Urothelium cell line (cell line): ENCODE measurements at places on chromosomes 3 and 15.

DNA sequence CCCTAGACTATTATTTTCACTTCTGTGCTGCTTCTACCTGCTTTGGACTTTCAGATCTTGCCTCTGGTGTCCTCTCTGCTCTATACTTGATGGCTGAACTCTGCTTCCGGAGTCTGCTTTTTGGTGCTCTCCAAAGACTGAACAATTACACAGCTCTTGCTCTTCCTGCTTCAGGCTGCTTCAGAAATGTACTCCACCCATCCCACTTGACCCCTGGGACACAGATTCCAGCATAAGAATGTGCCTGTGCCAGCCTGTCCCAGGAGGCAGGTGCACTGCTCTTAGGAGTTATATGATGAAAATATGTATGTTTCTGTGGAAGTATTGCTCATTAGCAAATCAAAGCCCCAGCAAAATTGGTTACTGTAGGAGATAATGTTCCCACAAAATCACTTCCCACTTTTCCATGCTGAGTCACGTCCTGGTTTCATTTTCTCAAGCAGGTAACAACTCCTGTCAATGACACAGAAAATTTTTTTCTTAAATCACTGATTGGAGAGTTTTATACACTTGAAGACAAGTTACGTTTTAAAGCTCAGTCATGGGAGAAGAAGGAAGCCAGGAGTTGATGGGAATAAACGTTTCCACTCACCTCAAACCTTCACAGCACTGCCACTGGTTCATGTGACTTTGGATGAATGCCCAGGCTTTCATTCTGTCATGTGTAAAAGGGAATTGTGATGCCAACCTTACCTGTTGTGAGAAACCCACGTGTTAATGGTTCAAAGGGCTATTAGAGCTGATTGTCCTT lies 239.4 kb upstream of the ZPLD1 start:
- DNase-seq, result peak; percentile 27

GRCh38 chr3:72082776-72083462 lies 298.0 kb upstream of the PROK2 start:
- no peak for DNase-seq

DNA sequence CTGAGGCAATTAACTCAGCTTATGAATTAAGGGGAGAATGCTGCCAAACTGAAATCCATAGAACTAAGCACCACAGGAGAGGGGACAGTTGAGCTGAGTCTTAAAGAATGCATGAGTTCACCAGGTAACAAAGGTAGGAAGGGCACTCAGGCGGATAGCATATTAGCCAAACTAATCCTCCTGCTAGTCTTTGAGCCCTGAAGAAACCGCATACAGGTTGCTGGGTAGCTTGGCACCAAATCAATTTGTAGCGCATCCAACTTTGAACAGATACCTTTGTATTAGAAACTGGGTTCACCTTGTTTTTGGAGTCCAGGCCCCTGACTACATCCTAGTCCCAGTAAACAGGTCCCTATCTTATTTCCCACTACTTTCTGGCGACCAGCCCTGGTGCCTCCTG lies 93.7 kb downstream of the FRMD4B start:
- DNase-seq, result no peak

DNA sequence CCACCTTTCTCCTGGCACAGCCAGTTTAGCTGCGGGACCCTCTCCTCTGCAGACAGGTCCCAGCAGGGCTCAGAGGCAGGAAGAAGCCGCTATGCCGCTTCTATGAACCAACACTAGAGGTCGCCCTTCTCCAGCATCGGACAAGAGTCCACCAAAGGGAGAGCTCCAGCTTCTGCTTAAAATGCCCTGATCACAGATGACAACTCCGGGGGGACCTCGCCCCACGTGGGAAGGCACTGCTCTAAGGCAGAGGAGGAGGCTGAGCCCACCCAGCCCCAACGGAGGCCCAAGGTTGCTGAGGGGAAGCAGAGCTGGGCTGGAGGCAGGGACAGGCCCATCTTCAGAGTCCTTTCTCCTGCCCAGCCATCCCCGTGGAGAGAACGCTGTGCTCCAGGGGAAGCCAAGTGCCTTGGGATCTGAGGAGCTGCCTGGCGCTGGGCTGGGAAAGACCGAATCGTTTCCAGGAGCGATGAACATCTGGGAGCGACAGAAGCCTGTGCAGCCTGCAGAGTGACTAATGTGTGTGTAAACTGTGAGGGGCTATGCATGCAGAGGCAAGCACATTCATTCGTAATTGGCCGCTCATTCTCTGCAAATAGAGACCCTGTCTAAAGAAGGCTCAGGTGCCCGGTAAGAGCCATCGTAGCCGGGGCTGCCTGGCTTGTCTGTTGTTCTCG lies 43.5 kb upstream of the BDH1 start:
- peak; percentile 81 for DNase-seq

DNA sequence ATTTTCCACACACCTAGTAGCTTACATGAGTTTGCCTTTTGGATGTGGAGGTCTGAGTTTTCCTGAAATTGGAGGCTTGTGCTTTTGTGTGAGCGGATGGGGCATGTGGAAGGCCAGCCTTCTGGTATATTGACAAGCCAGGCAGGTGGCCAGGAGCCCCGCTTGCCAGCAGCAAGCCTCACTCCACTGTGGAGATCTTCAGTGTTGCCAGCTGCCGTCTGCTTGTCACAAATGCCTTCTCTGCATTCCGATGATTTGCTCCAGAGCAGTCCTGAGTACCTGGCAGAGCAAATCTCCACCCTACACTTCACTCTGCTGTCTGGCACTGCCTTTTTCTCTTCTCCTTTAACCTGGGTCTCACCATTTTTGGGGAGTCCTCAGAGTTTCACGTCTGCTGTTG lies 29.1 kb upstream of the CHST2 start:
- DNase-seq, result no peak

GRCh38 chr3:18556503-18557135 lies 131.5 kb upstream of the SATB1 start:
- no peak for DNase-seq

DNA sequence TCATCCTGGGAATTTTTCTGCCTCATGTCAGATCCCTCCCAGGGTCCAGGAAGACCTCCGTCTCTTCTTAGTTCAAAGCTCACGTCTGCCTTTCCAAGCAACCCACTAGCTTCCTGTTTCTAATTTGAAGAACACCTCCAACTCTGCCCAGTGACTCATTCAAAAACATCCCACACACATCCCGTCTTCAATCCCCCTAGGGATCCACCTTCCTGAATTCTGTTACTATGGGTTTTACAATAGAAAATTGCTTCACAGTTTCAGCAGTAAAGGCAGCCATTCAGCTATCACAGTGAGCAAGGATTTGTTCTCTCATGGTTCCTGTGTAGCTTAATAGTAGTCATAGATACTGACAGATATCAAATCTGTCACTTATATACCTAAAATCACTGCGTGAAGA lies 308.3 kb upstream of the CCDC54 start:
- peak; percentile 68 for DNase-seq

GRCh38 chr15:42729409-42729808 lies 7.5 kb downstream of the CDAN1 start:
- no peak for DNase-seq

GRCh38 chr15:75407083-75407482 lies 38.7 kb upstream of the MAN2C1 start:
- no peak for DNase-seq

DNA sequence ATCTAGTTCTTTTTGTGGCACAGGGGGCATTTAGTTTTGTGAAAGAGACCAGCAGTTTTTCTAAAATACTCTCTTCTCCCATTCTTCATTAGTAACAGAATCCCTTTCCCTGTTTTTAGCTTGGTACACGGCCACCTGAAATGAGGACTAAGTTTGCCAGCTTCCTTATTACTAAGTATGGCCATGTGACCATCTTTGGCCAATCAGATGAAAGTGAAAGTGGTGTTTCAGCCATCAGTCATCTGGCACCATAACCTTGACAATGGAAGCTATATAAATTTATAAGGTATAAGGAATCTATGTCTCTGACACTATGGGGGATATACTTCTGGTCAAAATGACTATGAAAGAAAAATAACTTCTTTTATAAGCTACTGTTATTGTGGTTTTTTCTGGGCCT lies 570.4 kb downstream of the AGBL1 start:
- no peak for DNase-seq

DNA sequence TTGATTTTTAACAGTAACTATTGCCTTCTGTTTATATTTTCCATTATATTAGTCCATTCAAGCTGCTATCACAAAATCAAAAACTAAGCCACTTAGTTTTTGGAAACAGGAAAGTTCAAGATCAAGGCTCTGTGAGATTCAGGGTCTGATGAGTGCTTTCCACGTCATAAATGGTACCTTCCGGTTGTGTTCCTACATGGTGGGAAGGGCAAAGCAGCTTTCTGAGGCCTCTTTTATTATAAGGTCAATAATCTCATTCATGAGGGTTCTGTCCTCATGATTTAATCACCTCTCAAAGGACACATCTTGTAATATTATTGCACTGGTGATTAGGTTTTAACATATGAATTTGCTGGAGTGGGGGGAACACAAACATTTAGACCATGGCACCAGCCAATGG lies 152.0 kb downstream of the VGLL3 start:
- DNase-seq, result no peak

- peak; percentile 36 for DNase-seq
These were observed 27.4 kb upstream of the HDAC11 start for GRCh38 chr3:13452490-13453335.

GRCh38 chr15:20356444-20356910 lies 185.1 kb downstream of the GOLGA6L6 start:
- peak; percentile 86 for DNase-seq

DNA sequence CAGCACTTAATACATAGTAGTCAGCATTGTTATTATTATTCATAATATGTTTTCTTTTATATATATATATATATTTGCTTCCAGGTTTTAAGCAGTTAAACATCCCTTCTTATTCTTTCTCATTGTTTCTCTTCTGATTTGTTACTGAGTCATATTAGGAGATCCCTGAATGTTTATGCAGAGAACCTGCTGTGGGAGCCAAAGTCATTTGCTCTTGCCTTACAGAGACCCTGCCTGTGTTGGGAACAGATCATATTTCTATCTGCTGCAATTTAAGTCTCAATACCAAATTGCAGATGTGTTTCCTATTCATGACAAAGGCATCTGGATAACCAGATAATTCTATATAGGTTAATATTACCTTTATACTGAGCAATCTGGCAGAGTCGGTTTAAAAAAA lies 323.0 kb upstream of the UMPS start:
- no peak for DNase-seq

GRCh38 chr15:74696398-74696729 lies 540 bp upstream of the EDC3 start:
- peak; percentile 3 for DNase-seq

DNA sequence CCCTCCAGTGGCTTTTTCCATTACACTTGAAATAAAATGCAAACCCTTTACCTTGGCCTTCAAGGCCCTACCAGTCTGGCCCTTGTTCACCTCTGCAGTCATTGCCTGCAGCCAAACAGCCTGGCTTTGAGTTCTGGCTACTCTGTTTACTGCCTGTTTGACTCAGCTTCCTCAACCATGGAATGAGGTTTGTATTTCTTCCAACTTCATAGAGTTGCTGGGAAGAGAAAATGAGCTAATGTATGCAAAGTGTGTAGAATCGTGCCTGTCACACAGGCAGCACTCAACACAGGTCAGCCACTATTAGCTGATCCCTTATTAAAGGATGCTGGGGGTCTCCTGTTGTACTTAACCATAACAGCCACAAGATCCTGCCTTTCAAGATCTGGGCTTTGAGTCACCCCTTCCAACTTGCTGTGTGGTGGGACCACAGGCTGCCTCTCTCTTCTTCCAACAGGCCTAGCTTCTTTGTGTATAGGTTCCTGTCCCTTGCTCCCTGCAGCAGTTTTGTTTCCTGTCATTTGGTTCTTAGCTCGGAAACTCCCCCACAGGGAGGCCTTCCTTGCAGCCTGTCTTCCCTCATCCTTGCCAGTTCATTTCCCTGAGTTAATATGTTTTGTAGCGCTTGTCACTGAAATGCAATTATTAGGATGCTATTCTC lies 6.4 kb downstream of the MED12L start:
- no peak for DNase-seq

GRCh38 chr3:25781758-25782594 lies 1.3 kb downstream of the NGLY1 start:
- no peak for DNase-seq

- DNase-seq, result no peak
These were observed 5.9 kb downstream of the PRSS50 start for GRCh38 chr3:46711760-46712159.

DNA sequence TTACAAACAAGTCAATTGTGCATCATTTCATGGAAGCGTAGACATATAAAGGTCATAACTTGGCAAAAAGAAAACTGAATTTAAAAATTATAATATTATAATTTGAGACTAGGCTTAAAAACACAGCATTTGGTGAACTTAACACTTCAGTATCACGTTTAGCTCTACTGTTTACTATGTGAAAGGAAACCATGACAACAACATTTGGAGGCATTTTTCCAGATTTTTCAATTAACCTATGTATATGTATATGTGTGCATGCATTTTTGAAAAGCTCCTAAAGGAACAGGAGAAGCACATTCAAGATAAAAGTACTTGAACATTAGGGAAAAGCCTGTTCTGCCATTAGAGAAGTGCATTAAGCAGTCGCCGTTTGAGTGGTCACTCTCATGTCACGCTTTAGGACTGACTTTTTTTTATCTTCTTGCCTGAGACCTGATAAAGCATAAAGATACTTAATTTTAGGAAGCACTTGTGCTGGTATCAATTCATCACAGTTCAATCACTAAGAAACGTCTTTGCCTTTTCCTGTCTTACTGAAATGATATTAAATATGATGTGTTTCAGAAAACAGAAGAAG lies 156.0 kb downstream of the NAALADL2 start:
- DNase-seq, result no peak

GRCh38 chr3:122469659-122470058 lies 45.1 kb downstream of the KPNA1 start:
- no peak for DNase-seq

- no peak for DNase-seq
These were observed 102.9 kb downstream of the SHQ1 start for GRCh38 chr3:72745146-72745999.

GRCh38 chr3:13451301-13451673 lies 28.8 kb upstream of the HDAC11 start:
- no peak for DNase-seq

- no peak for DNase-seq
These were observed 80.0 kb downstream of the PLXNA1 start for GRCh38 chr3:127062926-127063325.

GRCh38 chr3:49867871-49868321 lies 1.8 kb downstream of the CAMKV start:
- DNase-seq, result peak; percentile 59

GRCh38 chr15:61871926-61872522 lies 188.2 kb downstream of the VPS13C start:
- peak; percentile 15 for DNase-seq

GRCh38 chr3:64161481-64161952 lies 63.7 kb downstream of the PRICKLE2 start:
- DNase-seq, result no peak

DNA sequence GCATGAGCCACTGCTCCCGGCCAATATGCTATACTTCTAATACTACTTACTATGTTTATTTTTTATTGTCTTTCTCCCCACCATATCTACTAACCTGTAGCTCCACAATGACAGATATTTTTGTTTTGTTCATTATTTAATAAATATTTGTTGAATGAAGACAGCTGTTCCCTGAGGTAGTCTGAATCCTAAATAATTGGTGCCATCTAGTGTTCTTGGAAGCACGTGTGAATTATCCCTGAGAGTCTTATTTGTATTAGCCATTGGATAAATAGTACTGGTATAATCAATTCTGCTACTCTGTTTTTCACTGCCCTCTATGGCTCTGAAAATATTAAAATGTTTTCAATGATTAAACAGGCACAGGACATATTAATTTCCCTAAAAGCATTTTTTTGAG lies 5.6 kb upstream of the APPL1 start:
- DNase-seq, result no peak
